ENCODE measurements at places on chromosomes 13 and 19.

GRCh38 chr13:106102786-106103185 is 432.7 kb downstream of the EFNB2 start:
- DNase-seq, result no peak

DNA sequence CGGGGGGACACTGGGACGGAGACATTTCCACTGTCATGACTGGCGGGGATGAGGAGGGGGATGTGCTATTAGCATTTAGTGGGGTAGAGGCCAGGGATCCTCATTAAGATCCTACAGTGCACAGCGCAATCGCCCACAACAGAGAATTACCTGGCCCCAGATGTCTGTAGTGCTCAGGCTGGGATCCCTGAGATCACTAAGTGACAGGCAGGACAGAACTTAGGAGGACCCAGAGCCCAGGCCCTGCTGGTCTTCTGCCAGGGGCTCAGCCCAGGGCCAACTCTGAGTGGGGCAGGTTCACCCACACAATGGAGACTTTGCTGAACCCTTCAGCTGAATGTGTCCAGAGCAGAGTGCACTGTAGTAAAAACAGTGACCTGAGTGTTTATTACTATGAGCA is 4.6 kb downstream of the RANBP3 start:
- no peak for DNase-seq

DNA sequence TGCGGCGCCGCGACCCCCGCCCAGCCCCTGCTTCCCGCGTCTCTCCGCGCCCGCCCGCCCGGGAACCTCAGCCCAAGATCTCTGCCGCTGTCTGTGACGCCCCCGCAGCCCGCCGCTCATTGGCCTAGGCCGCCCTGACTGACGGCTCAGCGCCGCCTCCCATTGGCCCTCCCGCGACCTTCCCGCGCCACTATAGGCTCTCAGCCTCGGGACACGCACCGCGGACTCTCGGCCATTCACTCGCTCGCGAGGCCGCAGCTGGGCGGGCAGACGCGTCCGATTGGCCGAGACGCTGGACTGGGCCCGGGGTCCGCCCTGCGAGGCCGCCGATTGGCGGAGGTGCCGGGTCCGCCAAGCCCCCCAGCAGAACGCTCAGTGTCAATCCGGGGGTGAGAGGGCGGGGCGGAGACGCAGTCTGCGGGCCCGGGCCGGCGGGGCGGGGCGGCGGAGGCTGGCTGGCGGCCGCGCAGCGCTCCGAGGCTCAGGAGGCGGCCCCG is at the start of gene PRKACA:
Gene PRKACA, minus strand, starts transcription at position 95 of the 497 bp plus-strand sequence. CDS start 215 bp downstream, outside the sequence.
- DNase-seq, result peak; percentile 97

GRCh38 chr19:57578487-57579205 is at the start of gene ZNF416:
Gene ZNF416, minus strand, starts transcription at chr19:57578911. Its CDS starts 207 bp downstream, at chr19:57578704.
- DNase-seq, result peak; percentile 99

DNA sequence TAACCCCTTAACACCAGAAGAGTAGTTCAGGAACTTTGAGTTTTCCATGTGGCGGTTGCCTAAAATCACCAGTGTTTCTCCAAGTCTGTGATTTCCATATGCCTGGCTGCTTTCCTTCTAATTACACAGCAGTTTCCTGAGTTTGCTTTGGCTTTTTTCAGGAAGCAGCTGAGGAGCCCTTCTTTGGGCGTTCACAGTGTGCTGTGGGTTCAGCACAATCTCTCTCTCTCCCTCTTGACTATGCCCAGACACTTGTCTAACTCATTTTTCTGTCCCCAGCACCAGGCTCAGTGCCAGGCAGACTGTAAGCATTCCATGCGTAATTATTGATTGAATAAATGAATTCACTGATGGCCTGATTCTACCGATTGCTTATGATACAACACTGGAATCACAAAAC is 19.7 kb downstream of the SCEL start:
- DNase-seq, result no peak

All from left renal cortex interstitium (tissue), 4 donors.